Spinal cord (tissue), 10 donors: ENCODE measurements at places on chromosomes 7 and 10. TPM values are rescaled to one million over a fixed set of nuclear protein-coding genes. Genes with fewer than 3 reads are reported as not detected.

- H3K27me3 ChIP-seq, result no peaks in the 10 kb centered on the region
- H3K4me3 ChIP-seq, result no peak overlapping the region
- no peak for DNase-seq
- no peak overlapping the region for H3K27ac ChIP-seq
- no peaks in the 10 kb centered on the region for H3K36me3 ChIP-seq
- no peaks in the 10 kb centered on the region for H3K4me1 ChIP-seq
These were observed 149.7 kb downstream of the LRRTM3 start for GRCh38 chr10:67075491-67075971.

DNA sequence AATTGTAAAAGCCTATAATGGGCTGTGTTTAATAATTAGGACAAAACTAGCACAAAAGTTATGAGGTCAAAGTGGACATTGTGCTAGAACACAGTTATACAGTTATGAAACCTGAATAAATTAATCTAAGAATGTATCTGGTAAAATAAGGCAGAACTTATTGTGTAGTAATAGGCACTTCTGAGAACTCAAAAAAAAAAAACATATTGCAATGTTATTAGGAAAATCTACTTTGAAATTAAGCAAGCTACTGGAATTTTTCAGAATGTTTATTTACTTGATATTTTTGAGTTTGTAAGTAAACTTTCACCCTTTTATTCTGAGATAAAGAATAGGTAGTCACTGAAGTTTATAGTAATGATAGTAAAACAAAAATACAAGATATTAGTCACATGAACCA lies 135.8 kb upstream of the ABCB5 start:
- no peak for DNase-seq
- no peak overlapping the region for H3K4me3 ChIP-seq
- no peaks in the 10 kb centered on the region for H3K36me3 ChIP-seq
- no peaks in the 10 kb centered on the region for H3K4me1 ChIP-seq

GRCh38 chr10:76302961-76303630 lies 871.7 kb downstream of the LRMDA start:
- no peak overlapping the region for H3K4me3 ChIP-seq
- peak overlapping the region; percentile 70 for H3K27ac ChIP-seq
- H3K36me3 ChIP-seq, result no peaks in the 10 kb centered on the region
- no peaks in the 10 kb centered on the region for H3K27me3 ChIP-seq
- H3K4me1 ChIP-seq, result peaks cover 9% of the 10 kb centered on the region
- DNase-seq, result peak; percentile 72

The HHEX gene
- 6.0 TPM for total RNA-seq

- no peak for DNase-seq
- no peak overlapping the region for H3K4me3 ChIP-seq
- H3K27ac ChIP-seq, result no peak overlapping the region
- no peaks in the 10 kb centered on the region for H3K4me1 ChIP-seq
- no peaks in the 10 kb centered on the region for H3K36me3 ChIP-seq
- no peaks in the 10 kb centered on the region for H3K27me3 ChIP-seq
These were observed 269.2 kb downstream of the BAMBI start for GRCh38 chr10:28946479-28946878.

DNA sequence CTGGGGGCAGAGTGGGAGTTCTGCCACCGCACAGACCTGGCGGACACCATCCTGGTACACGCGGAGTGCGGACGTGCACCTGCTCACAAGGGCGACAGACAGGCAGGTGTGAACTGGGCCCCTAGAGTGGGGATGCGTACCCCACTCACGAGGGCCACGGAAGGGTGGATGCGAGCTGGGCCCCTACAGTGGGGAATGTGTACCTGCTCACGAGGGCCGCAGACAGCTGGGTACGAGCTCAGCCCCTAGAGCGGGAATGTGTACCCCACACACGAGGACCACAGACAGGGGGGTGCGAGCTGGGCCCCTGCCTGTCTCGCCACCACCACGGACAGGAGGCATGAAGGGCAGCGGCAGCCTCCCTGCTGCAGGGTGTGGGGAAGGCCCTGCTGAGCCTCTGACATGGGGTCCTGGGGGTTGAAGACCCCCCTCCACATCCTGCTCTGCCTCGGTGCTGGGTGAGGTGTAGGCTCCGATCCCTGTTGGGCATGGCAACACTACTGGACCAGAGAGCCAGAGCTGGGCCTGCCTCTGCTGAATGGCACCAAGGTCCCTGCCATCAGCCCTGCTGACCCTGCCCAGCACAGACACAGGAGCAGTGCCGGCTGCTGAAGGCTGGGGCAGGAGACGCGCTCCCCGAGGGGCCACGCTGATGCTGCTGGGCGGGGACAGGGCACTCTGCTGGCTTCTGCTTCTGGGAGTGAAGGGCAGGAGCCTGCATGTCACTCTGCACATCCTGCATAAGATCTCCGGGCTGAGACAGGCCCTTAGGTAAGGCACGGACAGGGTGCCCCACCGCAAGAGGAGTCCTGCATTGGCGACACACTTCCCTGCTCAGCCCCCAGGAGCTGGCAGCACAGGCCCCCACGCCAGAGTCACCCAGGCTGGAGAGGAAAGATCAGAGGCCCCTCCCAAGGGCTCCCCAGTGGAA lies 259.2 kb downstream of the MAD1L1 start:
- H3K27me3 ChIP-seq, result no peaks in the 10 kb centered on the region
- peaks cover 44% of the 10 kb centered on the region for H3K36me3 ChIP-seq
- DNase-seq, result no peak
